ENCODE measurements at places on chromosomes 4 and X.

- H3K4me1 ChIP-seq: peaks cover 57% of the 10 kb centered on the region
- H3K27me3 ChIP-seq: no peaks in the 10 kb centered on the region
- H3K4me3 ChIP-seq: no peak overlapping the region
- peaks cover 19% of the 10 kb centered on the region for H3K36me3 ChIP-seq
- H3K27ac ChIP-seq: no peak overlapping the region
These were observed 26.7 kb downstream of the PDS5A start for GRCh38 chr4:39950861-39951481.

GRCh38 chr4:2791518-2792395 is 1.1 kb upstream of the SH3BP2 start:
- H3K4me1 ChIP-seq: peaks cover 48% of the 10 kb centered on the region
- no peak overlapping the region for H3K4me3 ChIP-seq
- H3K27me3 ChIP-seq: no peaks in the 10 kb centered on the region
- peak overlapping the region; percentile 14 for H3K27ac ChIP-seq
- no peaks in the 10 kb centered on the region for H3K36me3 ChIP-seq
- no peak for DNase-seq

GRCh38 chrX:36577006-36577405 is 431.2 kb upstream of the FAM47C start:
- H3K27ac ChIP-seq: no peak overlapping the region
- no peaks in the 10 kb centered on the region for H3K27me3 ChIP-seq
- H3K4me1 ChIP-seq: no peaks in the 10 kb centered on the region
- H3K36me3 ChIP-seq: no peaks in the 10 kb centered on the region

DNA sequence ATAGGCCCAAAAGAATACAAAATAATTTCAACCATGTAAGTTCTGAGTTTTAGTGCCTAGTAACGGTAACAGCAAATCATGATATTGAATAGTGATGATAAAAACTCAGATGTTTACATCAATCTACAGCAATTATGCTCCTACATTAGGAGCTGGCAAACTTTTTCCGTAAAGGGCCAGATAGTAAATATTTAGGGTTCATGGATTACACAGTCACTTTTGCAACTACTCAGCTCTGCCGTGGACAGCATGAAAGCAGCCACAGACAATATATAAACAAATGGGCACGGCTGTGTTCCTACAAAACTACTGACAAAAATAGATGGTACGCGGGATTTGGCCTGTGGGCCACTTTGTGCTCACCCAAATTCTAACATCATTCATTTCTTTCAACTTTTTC is 167.8 kb upstream of the NAP1L5 start:
- H3K36me3 ChIP-seq: no peaks in the 10 kb centered on the region
- no peaks in the 10 kb centered on the region for H3K27me3 ChIP-seq
- no peaks in the 10 kb centered on the region for H3K4me1 ChIP-seq
- DNase-seq: no peak
- no peak overlapping the region for H3K4me3 ChIP-seq

DNA sequence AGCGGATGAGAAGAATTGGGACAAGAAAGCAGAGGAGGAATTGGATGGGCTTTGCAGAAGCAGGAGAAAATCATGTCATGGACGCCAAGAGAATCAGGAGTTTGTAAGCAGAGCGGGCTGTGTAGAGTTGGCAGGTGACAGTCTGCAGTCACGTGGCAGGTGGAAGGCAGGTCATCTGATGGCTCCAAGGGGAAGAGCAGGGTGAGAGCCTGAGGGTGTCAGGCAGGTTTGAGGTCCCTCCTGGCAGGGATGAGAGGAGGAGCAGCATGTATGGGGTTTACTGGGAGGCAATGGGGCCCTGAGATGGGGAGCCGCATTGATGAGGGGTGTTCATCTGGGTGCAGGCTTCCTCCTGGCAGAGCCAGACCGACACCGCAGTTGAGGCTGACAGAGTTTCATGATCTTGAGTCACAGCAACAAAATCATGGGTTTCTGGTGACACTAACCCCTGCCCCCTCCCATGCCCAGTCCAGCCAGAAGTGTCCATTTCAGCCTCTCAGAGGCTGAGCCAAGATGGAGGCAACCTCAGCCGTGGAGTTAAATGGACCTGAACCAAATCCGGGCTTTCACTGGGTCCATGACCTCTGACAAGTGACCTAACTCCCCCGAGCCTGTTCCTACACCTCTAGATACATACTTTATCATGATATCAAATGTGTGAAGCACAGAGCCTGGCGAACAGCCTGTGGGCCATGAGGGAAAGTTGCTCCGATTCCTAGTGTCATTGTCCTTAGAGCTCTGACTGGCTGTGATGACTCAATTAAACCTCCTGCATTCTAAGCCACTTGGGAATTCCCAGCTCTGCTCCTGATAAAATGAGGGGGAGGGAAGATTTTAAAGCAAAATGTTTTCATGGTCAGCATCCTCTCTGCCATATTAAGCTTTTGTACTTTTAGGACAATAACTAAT is 36.1 kb downstream of the EVC start:
- no peak for DNase-seq
- H3K36me3 ChIP-seq: no peaks in the 10 kb centered on the region
- no peak overlapping the region for H3K4me3 ChIP-seq
- no peaks in the 10 kb centered on the region for H3K4me1 ChIP-seq
- peaks cover 3% of the 10 kb centered on the region for H3K27me3 ChIP-seq
- H3K27ac ChIP-seq: no peak overlapping the region

- H3K27ac ChIP-seq: no peak overlapping the region
- no peaks in the 10 kb centered on the region for H3K27me3 ChIP-seq
- H3K36me3 ChIP-seq: no peaks in the 10 kb centered on the region
- no peak overlapping the region for H3K4me3 ChIP-seq
- peaks cover 3% of the 10 kb centered on the region for H3K4me1 ChIP-seq
These were observed 10.5 kb upstream of the GJB1 start for GRCh38 chrX:71212536-71212935.

GRCh38 chrX:74085642-74086236 is 218.2 kb upstream of the ZCCHC13 start:
- peaks cover 16% of the 10 kb centered on the region for H3K36me3 ChIP-seq
- no peak overlapping the region for H3K4me3 ChIP-seq
- DNase-seq: no peak
- no peaks in the 10 kb centered on the region for H3K4me1 ChIP-seq

- no peaks in the 10 kb centered on the region for H3K36me3 ChIP-seq
- DNase-seq: no peak
- H3K27ac ChIP-seq: no peak overlapping the region
- H3K4me3 ChIP-seq: no peak overlapping the region
- no peaks in the 10 kb centered on the region for H3K27me3 ChIP-seq
These were observed 197.0 kb downstream of the FAT4 start for GRCh38 chr4:125511715-125512114.

DNA sequence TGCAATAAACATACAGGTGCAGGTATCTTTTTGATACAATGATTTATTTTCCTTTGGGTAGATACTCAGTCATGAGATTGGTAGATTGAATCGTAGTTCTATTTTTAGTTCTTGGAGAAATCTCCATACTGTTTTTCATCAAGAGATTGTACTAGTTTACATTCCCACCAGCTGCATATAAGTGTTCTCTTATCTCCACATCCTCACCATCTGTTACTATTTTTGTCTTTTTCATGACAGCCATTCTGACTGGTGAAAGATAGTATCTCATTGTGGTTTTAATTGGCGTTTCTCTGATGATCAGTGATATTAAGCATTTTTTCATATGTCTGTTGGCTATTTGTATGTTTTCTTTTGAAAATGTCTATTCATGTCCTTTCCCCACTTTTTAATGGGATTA is 202.2 kb downstream of the RAPGEF2 start:
- H3K27me3 ChIP-seq: no peaks in the 10 kb centered on the region
- no peak overlapping the region for H3K27ac ChIP-seq
- peaks cover 21% of the 10 kb centered on the region for H3K36me3 ChIP-seq
- no peak overlapping the region for H3K4me3 ChIP-seq

DNA sequence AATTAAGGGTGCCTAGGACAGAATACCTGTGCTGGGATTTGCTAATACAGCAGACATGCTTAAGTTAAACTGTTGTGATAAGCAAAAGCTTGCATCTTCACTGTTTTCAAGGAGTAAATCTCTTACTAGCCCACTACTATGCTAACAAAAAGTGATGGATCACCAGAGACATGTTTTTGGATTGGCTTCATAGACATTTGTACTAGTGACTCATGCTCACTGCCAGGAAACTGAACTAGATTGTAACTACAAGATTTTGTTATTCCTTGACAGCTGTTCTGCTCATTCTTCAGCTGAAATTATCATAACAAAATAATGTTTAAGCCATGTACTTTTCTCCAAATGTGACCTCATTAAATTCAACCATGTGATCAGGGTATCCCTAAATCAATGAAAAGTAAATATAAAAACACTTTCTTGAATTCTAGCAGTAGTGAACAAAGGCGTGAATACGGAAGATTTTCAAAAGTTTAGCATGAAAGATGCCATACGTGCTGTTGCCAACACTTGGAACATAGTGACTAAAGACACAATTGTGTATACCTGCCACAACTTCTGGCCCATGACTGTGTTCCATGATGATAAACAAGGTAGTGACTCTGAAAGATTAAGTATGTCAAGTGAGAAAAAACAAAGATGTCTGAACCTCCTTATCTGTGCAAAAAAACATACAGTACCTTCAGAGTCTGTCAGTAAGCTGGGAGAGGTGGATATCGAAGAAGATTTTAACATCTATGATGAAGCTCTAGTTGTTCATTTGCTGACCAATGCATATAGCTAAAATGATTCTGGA is 154.0 kb downstream of the BTC start:
- H3K4me1 ChIP-seq: no peaks in the 10 kb centered on the region
- no peak overlapping the region for H3K27ac ChIP-seq
- DNase-seq: no peak
- H3K4me3 ChIP-seq: no peak overlapping the region
- H3K27me3 ChIP-seq: peaks cover 4% of the 10 kb centered on the region

DNA sequence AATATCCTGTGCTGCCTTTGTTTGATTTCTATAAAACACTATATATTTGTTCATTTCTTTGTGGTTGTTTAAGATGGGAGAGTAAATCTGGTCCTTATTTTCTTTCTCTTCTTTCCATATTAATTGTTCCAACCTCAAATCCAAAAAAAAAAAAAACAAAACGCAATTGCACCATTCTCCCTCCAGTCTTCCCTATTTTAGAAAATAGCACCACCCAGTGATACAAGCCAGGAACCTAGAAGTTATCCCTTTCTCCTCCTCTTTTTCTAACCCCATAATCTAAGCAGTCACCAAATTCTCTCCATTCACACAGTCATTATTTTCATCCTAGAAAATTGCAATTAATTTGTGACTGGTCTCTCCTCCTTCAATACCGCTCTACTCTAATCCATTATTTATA is 107.8 kb downstream of the GABRA3 start:
- DNase-seq: no peak
- H3K4me1 ChIP-seq: no peaks in the 10 kb centered on the region
- no peaks in the 10 kb centered on the region for H3K36me3 ChIP-seq
- H3K4me3 ChIP-seq: no peak overlapping the region

DNA sequence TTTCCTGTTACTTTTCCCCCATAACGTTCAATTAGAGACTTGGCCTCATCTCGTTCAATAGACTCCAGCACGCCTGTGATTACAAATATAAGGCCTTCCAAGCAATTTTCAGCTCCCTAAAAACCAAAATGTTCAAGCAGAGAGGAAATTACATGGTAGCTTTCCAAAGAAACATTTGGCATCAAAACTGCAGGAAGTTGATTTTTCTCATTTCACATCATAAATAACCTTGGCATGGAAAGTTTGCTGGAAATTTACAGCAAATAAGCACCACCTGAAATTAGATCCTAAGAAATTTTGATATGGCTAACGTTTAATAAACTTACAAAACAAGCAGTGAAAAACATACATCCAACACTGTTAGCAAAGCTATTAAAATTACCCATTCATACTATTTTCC is 53.3 kb downstream of the RFC1 start:
- no peaks in the 10 kb centered on the region for H3K27me3 ChIP-seq
- H3K27ac ChIP-seq: no peak overlapping the region
- no peak for DNase-seq
- no peak overlapping the region for H3K4me3 ChIP-seq
- peaks cover 43% of the 10 kb centered on the region for H3K36me3 ChIP-seq
- no peaks in the 10 kb centered on the region for H3K4me1 ChIP-seq

DNA sequence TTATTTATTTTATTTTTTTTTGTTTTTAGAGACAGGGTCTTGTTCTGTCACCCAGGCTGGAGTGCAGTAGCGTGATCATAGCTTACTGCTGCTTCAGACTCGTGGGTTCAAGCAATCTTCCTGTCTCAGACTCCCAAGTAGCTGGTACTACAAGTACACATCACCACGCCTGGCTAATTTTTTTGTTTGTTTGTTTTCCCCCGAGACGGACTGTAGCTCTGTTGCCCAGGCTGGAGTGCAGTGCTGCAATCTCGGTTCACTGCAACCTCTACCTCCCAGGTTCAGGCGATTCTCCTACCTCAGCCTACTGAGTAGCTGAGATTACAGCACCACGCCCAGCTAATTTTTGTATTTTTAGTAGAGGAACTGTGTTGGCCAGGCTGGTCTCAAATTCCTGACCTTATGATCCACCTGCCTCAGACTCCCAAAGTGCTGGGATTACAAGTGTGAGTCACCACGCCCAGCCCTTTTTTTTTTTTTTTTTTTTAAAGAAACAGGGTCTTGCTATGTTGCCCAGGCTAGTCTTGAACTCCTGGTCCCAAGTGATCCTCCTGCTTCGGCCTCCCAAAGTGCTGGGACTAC is 32.2 kb downstream of the COPS4 start:
- H3K4me1 ChIP-seq: no peaks in the 10 kb centered on the region
- peaks cover 30% of the 10 kb centered on the region for H3K36me3 ChIP-seq
- DNase-seq: no peak
- no peak overlapping the region for H3K4me3 ChIP-seq

DNA sequence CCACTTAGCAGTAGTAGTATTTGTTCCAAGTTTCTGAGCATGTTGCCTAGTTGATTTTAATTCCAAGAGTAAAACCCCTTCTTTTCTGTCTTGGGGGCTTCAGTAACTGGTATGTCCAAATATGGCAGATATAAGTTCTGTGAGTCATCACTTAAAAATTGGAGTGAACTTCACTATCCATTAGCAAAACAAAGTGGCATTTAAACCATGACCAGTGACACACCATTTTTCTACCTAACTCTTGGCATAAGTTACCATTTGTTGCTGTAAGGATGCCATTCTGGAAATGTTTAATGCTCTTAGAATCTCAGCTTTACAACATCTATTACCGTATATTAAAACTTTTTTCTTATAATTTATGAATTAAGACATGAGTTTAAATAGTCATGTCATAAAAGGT is 102.0 kb downstream of the CBR4 start:
- no peak for DNase-seq
- no peaks in the 10 kb centered on the region for H3K36me3 ChIP-seq
- no peak overlapping the region for H3K27ac ChIP-seq
- H3K4me1 ChIP-seq: no peaks in the 10 kb centered on the region

- no peaks in the 10 kb centered on the region for H3K4me1 ChIP-seq
- no peak for DNase-seq
- H3K36me3 ChIP-seq: no peaks in the 10 kb centered on the region
- H3K4me3 ChIP-seq: no peak overlapping the region
These were observed 551.2 kb upstream of the PABPC5 start for GRCh38 chrX:90883479-90883878.

DNA sequence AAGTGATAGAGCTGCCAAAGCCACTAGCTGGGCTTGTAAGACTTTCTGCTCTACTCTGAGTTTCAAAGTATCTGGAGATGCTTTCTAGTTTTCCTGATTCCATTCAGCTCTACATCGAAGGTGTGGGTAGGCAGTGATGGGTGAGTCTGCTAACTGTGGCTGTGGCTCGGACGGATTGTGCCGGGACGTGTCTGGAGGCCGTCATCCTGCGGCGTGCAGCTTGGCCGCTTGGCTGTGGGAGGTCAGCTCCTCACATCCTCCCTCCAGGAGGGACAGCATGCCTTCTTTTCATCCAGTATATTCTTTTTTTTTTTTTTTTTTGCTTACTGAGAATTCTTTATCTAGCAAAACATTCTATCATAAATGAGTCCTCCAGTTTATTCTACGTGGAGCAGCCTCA is 77.9 kb upstream of the AADAT start:
- H3K27me3 ChIP-seq: no peaks in the 10 kb centered on the region
- H3K27ac ChIP-seq: no peak overlapping the region
- H3K4me3 ChIP-seq: no peak overlapping the region
- H3K4me1 ChIP-seq: no peaks in the 10 kb centered on the region
